DMS153 (cell line): ENCODE measurements at places on chromosomes 7 and 10.

DNA sequence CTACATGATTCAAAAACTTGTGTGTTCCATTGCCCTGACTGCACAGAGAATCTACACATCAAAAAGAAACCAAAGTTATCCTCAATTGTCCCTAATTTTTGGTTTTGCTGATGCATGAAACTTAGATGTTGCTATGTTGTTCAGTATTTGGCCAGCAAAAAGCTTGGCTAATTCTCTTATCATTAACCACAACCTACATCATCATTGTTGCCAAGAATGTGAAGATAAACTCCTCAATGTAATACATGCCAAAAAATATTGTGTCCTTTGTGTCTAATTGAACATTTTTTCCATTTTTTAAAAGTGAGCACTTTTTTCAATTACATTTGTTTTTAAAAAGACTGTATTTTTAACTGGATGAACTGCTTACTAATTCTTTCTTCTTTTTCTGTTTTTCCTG lies 268.0 kb upstream of the SEMA3D start:
- DNase-seq = no peak

GRCh38 chr10:88330174-88330573 lies 252.9 kb downstream of the RNLS start:
- DNase-seq = no peak

- DNase-seq = no peak
Measured at GRCh38 chr7:101901661-101902491, 84.5 kb downstream of the CUX1 start.

GRCh38 chr10:68895041-68895440 lies 6.1 kb upstream of the DDX50 start:
- no peak for DNase-seq

DNA sequence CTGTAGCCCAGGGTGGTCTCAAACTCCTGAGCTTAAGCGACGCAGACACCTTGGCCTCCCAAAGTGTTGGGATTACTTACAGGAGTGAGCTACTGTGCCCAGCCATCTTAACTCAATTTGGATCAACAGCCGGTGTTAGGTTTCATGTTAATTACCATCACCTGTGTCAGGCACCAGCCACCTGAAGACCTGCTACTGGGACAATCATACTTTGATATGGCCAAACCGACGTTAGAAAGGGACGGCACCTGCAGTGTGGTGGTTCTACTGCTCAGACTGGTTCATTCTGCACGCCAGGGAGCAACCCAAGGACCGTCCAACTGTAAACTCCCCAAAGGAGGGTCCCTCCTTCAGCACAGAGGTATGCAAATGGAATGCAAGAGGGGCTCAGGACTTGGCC lies 74.2 kb upstream of the CYTH3 start:
- no peak for DNase-seq

- DNase-seq = no peak
Measured at GRCh38 chr7:132760244-132760623, 184.0 kb upstream of the PLXNA4 start.

DNA sequence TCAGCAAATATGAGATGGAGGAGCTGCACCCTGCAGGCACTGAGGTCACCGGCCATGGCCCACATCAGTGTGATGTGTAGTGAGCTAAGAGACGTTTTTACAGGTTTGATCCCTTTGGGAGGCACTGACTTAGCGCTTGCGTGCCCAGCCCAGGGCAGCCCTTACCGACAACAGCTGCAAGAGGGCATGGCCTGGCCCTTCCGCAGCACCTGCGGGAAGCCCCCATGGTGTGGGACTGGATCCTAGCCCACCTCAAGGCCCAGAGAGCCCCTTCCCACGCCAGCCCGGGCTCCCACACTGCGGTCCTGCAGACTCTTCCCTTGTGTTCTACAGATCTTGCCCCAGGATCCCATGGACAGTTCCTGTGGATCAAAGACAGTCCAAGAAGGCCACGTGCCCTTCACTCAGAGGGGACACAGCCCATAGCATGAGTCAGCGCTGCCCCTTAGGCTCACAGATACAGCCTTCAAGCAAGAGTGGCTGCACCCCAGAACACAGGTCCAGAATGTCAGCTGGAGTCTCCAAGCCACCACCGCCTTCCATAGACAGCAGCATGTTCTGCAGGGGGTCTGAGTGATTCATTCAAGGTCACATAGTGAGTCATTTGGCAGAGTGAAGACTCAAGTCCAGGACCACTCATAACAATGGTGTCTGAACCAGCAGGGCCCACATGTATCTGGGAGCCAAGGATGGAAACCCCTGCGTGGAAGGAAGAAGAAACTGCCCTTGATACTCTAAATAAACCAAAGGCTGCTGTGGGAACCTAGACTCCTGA lies 25.4 kb downstream of the TLL2 start:
- DNase-seq = no peak
